Mesothelial cell of epicardium (in vitro differentiated cells): ENCODE measurements at places on chromosomes 5 and 9.

GRCh38 chr5:172777881-172778814 is 7.2 kb upstream of the DUSP1 start:
- H3K4me1 ChIP-seq, result peaks cover 11% of the 10 kb centered on the region
- DNase-seq, result no peak
- no peaks in the 10 kb centered on the region for H3K27me3 ChIP-seq
- peak overlapping the region; percentile 8 for H3K27ac ChIP-seq
- H3K4me3 ChIP-seq, result no peak overlapping the region

- H3K4me1 ChIP-seq, result peaks cover 2% of the 10 kb centered on the region
- H3K4me3 ChIP-seq, result no peak overlapping the region
- no peak overlapping the region for H3K27ac ChIP-seq
- H3K36me3 ChIP-seq, result no peaks in the 10 kb centered on the region
- peaks cover 3% of the 10 kb centered on the region for H3K27me3 ChIP-seq
- no peak for DNase-seq
These were observed 243.0 kb downstream of the ICE1 start for GRCh38 chr5:5665225-5666075.

DNA sequence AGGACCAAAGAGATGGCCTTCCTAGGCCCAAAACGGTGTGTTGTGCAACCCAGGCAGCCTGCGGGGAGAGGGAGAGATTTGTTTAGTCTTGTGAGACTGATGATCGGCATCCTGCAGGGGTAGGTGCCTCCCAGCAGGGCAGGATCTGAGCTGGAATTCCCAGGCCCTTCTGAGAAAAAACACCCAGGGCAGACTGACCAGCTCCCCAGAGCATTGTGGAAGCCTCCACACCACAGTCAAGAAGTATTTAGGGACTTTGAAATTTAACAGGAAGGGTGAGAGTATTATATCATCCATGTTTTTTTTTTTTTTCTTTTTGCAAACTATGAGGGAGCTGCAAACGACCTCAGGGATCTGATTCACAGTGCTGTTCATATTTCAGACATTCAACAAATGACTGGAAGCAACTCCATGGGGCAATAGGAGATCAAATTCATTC is 104.5 kb upstream of the LHFPL2 start:
- no peaks in the 10 kb centered on the region for H3K36me3 ChIP-seq
- no peak overlapping the region for H3K4me3 ChIP-seq
- DNase-seq, result no peak
- no peak overlapping the region for H3K27ac ChIP-seq
- no peaks in the 10 kb centered on the region for H3K27me3 ChIP-seq

- H3K27ac ChIP-seq, result no peak overlapping the region
- no peak for DNase-seq
- peaks cover 7% of the 10 kb centered on the region for H3K4me1 ChIP-seq
- no peaks in the 10 kb centered on the region for H3K27me3 ChIP-seq
- H3K36me3 ChIP-seq, result peaks cover 25% of the 10 kb centered on the region
These were observed 447.8 kb downstream of the PDE4D start for GRCh38 chr5:59445741-59446140.

DNA sequence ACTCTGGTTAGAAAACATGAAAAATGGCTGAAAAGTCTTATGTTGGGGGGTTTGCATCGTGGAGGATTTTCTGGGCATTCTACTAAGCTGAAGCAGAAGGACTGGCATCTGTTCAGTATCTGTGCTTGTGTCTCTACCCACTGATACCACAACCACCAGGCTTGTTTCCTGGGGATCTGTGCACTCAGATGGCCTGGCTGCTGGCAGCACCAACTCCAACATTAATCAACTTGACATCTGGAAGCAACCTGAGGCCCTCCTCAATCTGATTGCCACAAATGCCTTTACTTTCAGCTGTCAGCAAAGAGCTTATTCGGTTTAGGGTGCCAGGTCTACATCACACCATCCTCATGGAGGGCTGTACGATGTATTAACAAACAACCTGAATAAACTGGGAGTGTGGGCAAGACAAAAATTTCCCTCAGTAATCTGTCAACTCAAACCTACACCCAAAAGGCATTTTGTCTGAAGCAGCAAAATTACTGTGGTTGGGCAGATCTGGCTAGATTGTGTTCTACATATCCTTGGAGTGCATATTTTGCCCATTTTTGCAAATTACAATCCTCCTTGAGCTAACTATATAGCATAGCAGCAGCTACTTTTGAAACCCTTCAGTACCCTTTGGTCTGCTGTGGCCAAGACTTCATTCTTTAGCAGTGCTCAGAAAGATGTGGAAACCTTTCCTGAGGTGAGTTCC is 74.6 kb downstream of the FOXD1 start:
- H3K27me3 ChIP-seq, result no peaks in the 10 kb centered on the region
- H3K4me3 ChIP-seq, result no peak overlapping the region
- H3K27ac ChIP-seq, result no peak overlapping the region
- no peak for DNase-seq

GRCh38 chr5:45279109-45279508 is 417.1 kb downstream of the HCN1 start:
- H3K4me3 ChIP-seq, result no peak overlapping the region
- no peak for DNase-seq
- H3K36me3 ChIP-seq, result no peaks in the 10 kb centered on the region
- no peaks in the 10 kb centered on the region for H3K27me3 ChIP-seq

- H3K27me3 ChIP-seq, result no peaks in the 10 kb centered on the region
- H3K4me3 ChIP-seq, result no peak overlapping the region
- no peak for DNase-seq
These were observed 6.4 kb upstream of the STARD4 start for GRCh38 chr5:111518777-111519176.
